Stimulated activated CD8-positive, alpha-beta memory T cell treated with anti-CD3 and anti-CD28 coated beads, Interleukin-2, amount 100 ng/mL, for 48 hours (primary cell): ENCODE measurements at places on chromosomes 7 and 10.

- DNase-seq, result peak; percentile 58
Observed at GRCh38 chr7:8125680-8126444, 136.1 kb downstream of the ICA1 start.

DNA sequence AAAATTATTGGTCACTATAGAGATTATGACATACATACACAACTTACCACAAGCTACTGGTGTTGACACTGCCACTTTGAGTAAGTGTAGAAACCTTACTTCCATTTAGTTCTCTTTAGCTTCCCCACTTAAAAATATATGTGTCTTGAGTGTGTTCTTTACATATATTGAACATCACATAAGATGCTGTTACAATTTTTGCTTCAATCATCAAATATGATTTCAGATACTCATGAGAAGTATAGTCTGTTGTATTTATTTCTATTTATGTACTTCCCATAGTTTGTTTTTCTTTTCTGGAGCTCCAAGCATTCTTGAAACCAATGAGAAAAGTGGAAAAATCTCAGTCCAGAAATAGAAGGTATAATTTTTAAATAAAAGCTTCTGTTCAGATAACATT is 102.7 kb upstream of the SDK1 start:
- DNase-seq, result no peak

DNA sequence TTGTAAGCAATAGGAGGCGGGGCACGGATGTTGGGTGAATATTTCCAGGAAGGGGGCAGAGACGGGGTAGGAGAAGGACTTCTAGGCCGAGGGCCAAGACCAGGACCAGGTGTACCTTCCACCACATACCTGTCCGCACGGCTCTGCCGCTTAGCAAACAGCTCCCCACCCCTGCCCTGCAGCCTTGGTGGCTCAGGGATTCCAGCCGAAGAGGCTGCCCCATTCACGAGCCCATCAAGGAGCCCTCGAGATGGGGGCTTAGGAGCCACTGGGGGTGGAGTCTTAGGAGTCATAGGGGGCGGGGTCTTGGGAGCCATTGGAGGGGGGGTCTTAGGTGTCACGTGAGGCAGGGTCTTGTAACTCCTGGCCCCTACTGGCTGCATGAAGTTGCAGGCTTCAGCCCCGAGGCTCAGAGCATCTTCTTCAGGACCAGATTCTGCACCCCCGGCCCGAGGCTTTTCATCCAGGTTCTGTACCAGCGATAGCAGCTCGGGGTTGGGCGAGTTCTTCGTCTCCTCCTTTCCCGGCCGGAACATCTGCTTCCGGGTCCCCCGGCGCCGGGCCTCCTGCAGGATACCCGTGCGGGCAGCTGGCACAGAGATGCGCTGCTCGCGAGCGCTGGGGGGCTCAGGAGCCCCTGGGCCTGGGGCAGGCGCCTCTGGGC is 6.1 kb upstream of the MYOZ1 start:
- peak; percentile 20 for DNase-seq

- no peak for DNase-seq
Observed at GRCh38 chr10:85719408-85719807, 647.2 kb downstream of the GRID1 start.

- DNase-seq, result no peak
Observed at GRCh38 chr7:79211724-79212123, 241.7 kb downstream of the MAGI2 start.

GRCh38 chr7:75924256-75924655 is 9.3 kb downstream of the POR start:
- no peak for DNase-seq

DNA sequence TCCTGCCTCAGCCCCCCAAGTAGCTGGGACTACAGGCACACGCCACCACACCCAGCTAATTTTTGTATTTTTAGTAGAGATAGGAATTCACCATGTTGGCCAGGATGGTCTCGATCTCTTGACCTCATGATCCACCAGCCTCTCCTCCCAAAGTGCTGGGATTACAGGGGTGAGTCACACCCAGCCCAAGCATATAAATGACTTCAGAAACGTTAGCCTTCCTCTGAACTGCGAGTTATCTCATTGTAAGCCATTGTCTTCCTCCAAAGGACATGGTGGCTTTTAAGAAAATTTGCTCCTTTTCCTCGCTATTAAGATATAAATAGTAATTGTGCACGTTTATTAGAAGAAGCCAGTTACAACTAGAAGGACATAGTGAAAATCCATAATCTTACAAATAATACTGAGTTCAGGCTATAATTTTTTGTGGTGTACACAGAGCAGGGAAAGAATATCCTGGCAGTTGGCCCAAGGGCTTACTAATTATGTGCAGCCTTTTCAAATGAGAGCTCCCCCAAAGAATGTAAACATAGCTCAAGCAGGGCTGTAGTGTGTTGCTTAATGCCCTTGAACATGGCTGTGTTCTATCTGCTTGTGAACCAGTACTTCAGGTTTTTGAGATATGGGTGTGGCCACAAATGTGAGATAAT is 495.8 kb downstream of the PARD3 start:
- DNase-seq, result no peak

- no peak for DNase-seq
Observed at GRCh38 chr10:116000151-116000842, 272.7 kb downstream of the GFRA1 start.

- DNase-seq, result no peak
Observed at GRCh38 chr7:40595129-40595528, 460.3 kb downstream of the SUGCT start.

- no peak for DNase-seq
Observed at GRCh38 chr7:5494320-5494682, 70.7 kb upstream of the TNRC18 start.

GRCh38 chr10:6336016-6336415 is 133.3 kb downstream of the PFKFB3 start:
- no peak for DNase-seq

DNA sequence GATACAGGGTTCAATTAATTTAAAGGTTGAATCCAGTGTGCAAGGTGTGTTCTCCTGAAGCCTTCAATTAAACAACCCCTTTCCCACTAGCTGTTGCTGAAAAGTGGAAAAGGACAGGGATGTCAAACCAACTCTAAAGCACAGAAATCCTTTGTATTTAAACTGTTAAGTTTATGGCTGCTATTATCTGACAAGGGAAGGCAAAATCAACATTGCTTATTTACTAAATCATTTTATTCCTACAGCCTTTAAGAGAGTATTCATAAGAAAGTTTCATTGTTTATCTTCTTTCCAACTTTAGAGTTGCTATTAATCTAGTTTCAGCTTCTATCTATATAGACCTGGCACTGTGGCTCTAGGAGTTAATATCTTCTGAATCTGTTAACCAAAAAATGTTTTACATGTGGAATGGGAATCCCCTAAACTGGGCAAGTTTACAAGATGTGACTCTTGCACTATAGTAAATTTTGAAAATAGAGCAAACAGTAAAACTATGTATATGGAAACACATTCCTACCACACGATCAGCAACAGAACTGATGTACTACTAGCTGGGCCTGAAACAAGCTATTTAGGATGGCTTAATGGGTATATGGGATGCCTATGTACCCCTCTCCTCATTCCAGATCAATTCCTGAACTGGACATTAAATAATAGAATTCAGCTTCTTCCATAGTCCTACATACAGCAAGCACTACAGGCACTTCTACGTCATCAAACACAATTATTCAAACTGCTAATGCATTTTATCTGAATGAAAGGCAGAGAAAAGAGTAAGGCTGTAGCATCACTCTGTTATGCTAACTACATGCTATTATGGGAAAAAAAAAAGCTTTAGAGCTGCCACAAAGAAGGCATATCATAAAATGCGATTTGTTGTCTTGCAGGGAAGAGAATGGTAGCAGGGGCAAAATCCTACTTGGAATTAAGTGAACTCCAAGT is 52.8 kb downstream of the CDK6 start:
- no peak for DNase-seq

GRCh38 chr7:92621561-92622023 is 31.4 kb upstream of the FAM133B start:
- no peak for DNase-seq

GRCh38 chr7:39554583-39555165 is 11.5 kb upstream of the YAE1 start:
- DNase-seq, result no peak

GRCh38 chr7:142556740-142557139 is 192.5 kb upstream of the PRSS1 start:
- no peak for DNase-seq

GRCh38 chr10:120505056-120505455 is 48.0 kb downstream of the PLPP4 start:
- no peak for DNase-seq

- DNase-seq, result no peak
Observed at GRCh38 chr10:76045174-76045573, 613.8 kb downstream of the LRMDA start.

DNA sequence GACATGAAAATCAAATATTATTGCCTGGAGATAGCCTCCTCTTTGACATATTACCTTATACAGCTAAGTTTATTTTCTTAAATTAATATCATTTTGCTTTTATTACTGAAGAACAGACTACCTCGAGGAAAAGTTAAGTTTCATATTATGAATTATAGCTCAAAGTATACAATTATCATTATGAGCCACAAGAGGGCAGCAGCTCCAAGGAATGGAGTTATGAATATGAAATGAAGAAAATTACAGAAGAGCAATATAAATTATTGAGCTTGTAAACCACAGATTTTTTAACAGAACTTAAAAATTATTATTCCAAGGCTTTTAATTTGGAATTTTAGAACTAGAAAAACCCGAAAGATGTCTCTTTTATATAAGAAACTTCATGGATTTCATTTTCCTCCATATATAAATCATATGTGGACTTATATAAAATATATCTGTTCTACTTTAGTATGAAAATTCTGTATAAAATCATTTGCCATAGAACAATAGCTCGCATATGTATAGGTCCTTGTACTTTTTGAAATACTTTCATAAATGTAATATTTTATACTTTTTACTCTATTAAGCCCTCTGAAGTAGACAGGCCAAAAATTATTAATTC is 40.1 kb downstream of the IQUB start:
- no peak for DNase-seq

DNA sequence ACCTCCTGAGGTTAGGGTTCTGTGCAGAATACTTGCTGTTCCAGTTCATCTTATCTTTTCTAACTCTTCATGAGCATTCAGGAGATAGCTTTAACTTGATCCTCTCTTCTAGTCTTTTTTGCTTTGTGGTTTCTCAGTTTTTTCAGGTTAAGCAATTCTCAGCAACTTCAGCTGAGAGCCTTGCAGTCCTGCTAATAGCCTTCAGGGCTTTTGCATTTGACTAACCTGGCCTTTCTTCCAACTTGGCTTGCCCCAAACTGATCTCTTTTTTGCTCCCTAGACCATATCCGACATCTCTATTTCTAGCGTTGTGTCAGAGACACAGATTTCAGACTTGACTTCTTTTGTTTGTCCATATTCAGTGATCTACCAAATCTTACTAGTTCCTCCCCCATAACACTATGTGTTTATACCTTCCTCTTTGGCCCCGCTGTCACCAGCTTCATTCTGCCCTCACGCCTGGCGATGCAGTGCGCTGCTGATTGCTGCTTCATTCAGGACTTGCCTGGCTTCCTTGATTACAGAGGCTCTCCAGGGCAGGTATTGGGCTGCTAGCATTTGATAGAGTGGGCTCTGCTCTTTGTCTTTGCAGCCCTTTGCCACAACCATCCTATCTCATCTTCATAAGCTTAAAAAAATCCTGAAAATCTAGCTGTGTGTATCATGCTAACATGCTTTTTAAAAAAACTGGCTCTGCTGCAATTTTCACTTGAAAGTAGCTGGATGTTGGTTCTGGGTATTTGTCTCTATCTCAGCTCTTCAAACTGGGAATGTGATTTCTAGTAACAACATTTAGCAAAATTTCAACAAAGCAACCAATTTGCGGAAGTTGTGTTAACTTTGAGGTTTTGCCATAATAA is 9.6 kb downstream of the CUL1 start:
- no peak for DNase-seq

- DNase-seq, result no peak
Observed at GRCh38 chr7:138358850-138359341, 101.2 kb upstream of the TRIM24 start.

DNA sequence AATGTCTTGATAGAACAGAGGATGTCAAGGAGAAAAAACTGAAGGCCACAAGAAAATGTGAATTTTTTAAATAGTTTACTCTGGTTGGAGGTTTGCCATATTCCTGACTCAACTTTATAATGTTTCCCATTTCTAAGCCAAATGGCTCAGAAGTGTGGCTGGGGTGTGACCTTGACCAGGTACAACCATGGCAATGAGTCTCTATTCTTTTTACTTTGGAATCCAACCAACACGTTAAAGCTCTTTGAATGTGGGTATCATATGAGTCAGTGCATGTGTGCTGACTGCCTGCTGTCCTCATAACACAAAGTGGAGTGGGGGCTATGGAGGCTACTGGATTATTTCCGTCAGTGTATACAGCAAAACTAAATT is 33.5 kb upstream of the DLD start:
- DNase-seq, result no peak

- no peak for DNase-seq
Observed at GRCh38 chr7:158821171-158822031, 7.9 kb downstream of the ESYT2 start.
